ENCODE measurements at places on chromosomes 1 and 21.

GRCh38 chr21:14632359-14632758 lies 86.2 kb upstream of the SAMSN1 start:
- no peak for DNase-seq

- DNase-seq, result no peak
Measured at GRCh38 chr1:57518496-57518895, 94.6 kb upstream of the DAB1 start.

DNA sequence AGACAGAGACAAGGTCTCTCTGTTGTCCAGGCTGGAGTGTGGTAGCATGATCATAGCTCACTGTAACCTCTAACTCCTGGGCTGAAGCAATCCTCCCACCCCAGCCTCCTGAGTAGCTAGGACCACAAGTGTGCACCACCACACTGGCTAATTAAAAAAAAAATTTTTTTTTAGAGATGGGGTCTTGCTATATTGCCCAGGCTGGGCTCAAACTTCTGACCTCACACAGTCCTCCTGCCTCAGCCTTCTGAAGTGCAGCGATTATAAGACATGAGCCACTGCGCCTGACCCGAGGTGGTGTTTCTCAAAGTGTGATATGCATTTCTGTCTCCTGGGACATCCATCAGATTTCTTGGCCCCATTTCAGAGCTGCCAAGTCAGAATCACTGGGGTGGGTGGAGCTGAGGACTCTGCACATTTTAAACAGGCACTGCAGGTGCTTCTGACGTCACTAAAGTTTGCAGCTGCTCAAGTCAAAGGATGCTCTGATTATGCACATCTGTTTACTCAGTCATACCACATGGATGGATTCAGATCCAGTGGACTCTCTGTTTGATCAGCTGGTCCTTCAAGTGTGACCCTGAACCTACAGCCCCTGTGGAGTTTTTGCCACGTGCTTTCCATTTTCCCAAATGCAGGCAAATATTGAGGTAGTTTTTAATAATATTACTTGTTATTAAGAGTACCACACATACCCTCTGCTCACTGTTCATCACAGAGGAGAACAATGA lies 21.4 kb downstream of the TGFB2 start:
- no peak for DNase-seq

DNA sequence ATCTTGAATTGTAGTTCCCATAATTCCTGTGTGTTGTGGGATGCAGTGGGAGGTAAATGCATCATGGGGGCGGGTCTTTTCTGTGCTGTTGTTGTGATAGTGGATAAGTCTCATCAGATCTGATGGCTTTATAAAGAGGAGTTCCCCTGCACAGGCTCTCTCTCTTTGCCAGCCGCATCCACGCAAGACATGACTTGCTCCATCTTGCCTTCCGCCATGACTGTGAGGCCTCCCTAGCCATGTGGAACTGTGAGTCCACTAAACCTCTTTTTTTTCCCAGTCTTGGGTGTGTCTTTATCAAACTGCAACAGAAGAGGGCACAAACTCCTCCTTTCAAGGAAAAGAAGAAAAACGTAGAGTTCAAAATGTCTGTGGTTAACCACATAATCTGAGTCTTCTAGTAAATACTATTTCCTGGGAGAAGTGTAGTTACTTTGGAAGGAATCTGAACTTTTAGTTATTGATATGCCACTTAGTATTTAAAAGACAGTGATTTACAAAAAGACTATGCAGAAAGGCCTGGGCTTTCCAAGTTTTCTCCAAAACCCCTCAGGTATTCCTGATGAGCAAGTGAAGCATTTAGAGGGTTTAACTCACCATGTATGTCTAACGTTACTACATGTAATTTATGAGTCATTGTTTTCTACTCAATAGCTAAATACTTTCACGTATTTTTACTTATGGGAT lies 10.0 kb downstream of the ADAMTS1 start:
- no peak for DNase-seq

GRCh38 chr1:235138821-235139220 lies 10.2 kb upstream of the TOMM20 start:
- no peak for DNase-seq

GRCh38 chr1:37288900-37289299 lies 185.5 kb upstream of the ZC3H12A start:
- DNase-seq, result no peak

DNA sequence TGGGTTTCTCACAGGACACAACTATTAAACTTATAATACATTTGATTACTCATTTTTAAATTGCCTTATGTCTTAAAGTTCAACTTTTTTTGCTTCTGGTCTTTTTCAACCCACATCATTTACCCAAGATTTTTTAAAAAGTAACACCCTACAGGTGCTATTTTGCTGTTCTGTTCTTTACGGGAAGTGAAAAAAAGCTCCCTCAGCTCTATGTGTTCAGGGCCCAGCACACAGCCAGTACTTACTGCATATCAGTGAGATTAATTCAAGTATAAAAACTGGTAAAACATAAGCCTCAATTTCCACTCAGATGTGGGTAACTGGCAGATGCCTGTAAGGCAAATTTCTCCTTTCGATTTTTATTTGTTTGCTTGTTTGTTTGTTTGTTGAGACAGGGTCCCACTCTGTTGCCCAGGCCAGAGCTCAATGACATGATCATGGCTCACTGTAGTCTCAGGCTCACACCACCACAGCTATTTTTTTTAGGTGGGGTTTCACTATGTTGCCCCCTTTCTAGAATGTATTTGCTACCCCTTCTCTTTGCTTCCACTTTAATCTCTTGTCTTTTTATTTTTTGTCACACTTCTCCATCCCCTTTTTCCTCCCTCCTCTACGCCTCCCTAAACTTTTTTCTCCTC lies 20.3 kb downstream of the RNASEL start:
- DNase-seq, result no peak

DNA sequence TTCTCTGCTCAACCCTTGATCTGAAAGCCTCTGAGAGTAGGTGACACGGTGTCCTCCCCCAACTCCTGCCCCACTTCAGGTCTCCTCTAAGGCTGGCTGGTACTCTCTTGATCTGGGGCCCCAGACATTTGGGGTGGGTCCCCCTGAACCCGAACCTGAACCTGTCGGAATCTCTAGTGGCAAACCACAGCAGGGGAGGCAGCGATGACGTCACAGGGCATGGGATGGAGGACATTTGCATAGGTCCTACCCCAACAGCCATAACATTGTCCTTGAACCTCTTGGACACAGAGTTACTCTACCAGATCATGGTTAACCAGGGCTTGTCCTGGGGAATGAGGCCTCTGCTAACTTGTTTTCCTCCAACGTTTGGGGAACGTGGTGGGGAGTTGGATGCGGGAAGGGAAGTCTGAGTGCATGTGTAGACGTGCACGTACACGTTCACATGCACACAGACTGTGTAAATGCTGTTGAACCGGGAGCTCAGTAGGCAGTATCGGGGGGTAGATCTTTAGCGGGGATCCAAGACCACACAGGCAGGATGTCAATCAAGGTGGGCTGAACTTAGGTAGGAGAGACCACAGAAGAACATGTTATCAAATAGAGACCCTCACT lies 32.4 kb downstream of the CITED4 start:
- no peak for DNase-seq

DNA sequence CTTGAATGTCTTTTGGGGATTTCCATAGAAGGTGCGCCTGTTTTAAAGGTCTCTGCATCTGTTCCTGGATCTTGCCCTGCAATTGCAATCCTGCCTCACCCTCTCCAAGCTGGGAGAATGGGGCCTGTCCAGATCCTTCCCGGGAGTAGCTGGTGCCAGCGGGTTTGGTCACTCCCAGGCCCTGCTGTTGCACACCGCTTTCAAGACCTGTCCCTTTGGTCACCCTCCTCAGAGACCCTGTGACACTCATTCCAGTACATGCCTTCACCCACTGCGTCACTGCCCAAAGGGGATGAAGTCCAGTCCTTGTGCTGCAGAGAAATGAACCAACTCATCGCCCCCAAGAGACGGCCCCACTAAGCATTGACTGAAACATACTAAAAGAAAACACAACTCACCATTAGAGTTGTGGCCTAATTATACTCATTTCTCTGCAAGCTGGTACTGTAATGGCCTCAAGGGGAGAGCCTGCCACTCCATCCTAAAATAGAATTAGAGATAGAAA lies 1.9 kb upstream of the IRF2BP2 start:
- DNase-seq, result no peak

DNA sequence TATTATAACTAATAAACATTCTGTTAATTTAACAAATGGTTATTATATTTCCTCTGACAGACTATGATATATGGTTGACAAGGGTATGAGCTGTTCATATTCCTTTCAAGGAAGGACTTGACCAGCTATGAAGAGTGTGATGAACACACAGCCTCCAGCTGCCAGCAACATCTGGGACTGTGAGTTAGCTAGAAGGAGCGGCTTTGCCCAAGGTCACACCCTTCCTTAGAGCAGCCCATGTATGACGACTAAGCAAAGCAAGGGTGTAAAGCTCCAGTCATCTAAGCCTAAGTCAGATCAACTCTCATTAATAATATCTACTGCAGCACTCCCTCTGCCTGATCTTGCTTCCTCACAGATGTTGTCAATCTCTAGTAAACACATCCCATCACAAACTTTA lies 355.4 kb downstream of the PLPP3 start:
- no peak for DNase-seq

- no peak for DNase-seq
Measured at GRCh38 chr1:184499616-184500015, 112.8 kb downstream of the C1orf21 start.

DNA sequence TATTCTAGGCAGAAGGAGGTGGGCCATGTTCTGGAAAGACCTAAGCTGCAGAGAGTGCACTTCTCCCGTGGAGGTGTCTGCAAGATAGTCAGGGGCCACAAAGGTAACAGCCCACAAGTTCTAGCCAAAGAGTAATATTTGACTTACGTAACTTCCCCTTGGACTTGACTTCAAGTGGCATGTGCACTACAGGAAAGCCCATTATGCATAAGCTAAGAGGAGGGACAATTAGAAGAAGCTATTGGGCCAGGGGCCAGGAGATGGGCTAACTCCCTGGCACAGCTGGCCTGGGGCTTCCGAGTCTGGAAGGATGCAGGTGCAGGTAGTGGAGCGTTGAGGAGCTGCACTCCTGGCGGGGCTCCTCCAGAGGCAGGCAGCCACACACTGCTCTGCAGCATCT lies 58.3 kb downstream of the ERG start:
- no peak for DNase-seq

- no peak for DNase-seq
Measured at GRCh38 chr1:172473302-172473701, 29.4 kb upstream of the PIGC start.

DNA sequence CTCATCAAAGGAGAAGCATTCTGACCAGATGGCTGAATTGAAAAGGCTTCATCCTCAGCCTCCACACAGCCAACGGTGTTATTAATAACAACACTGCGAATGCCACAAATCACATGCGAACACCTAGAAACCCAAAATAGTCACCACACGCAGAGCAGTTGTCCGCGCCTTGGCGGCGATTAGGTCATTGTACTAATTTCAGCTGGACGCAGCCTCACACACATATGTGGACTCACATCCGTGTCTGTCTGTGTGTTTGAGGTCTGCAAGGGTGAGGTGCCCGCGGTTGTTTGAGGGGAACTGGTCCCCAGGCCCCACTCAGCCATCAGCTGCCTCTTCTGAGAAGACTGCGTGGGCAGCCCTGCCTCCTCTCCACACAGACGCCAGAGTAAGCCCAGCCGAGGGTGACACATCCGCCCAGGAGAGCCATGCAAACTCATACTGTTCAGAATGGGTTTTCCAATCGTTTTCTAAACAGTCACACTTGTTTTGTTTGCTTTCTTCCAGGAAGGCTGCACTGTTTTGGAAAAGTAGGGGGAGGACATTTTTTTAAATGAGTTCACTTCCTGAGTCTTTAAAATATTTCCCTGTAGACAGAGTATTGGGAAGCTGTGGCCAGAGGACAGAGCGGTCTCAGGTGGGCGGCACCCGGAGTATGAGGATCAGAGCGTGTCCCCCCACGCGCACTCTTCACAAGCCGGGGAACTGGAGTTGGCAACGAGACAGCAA lies 53.4 kb downstream of the TOMM20 start:
- DNase-seq, result no peak

GRCh38 chr21:37870221-37870620 lies 46.0 kb downstream of the KCNJ6 start:
- DNase-seq, result no peak

All from activated T-helper 1 cell treated with anti-CD3 and anti-CD28 coated beads, Interleukin-2, amount 50 U/mL, for 16 hours (primary cell).